Right renal pelvis (tissue), 4 donors: ENCODE measurements at places on chromosomes 1 and 21. TPM values are rescaled to one million over a fixed set of nuclear protein-coding genes. Genes with fewer than 3 reads are reported as not detected.

- DNase-seq: no peak
Measured at GRCh38 chr1:156765666-156766065, 1.7 kb upstream of the PRCC start.

The IL10 gene
- polyA plus RNA-seq: 0.21 TPM

The MROH7 gene
- polyA plus RNA-seq: 6.5 TPM

GRCh38 chr1:10778640-10779039 lies 17.8 kb downstream of the CASZ1 start:
- DNase-seq: no peak

DNA sequence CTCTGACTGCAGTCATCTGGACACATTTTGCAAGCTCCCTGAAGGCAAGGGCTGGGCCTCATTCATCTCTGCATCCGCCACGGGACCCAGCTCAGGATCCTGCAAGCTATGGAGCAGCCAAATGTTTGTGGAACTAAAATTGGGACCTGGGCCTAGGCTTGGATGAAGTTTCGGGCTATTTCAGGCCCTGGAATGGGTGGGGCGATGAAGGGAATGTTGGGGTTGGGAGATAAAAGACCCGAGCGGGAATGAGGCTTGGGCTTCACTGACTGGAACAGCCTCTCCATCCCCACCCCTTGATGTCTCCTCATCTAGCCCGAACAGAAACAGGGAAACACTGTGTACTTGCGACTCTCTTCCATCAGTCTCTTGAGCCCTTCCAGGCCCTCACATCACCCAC lies 7.3 kb upstream of the AHCYL1 start:
- DNase-seq: no peak
